Thyroid gland (tissue), 4 donors: ENCODE measurements at places on chromosomes 7 and 10. TPM values are rescaled to one million over a fixed set of nuclear protein-coding genes. Genes with fewer than 3 reads are reported as not detected.

The SLC26A3 gene
- total RNA-seq, result not detected

The PDE6C gene
- total RNA-seq, result not detected

The BLNK gene
- total RNA-seq, result 35.5 TPM

The OR2A1 gene
- total RNA-seq, result not detected

- no peaks in the 10 kb centered on the region for H3K4me1 ChIP-seq
- H3K4me3 ChIP-seq, result no peak overlapping the region
- no peaks in the 10 kb centered on the region for H3K36me3 ChIP-seq
- no peak overlapping the region for H3K27ac ChIP-seq
Observed at GRCh38 chr7:129750091-129750490, 138.6 kb downstream of the NRF1 start.
